ENCODE measurements at places on chromosomes 5 and 9.

GRCh38 chr9:34624475-34625185 lies 4.2 kb downstream of the ARID3C start:
- DNase-seq = no peak

- no peak for DNase-seq
These were observed 1.2 kb downstream of the IRX1 start for GRCh38 chr5:3596857-3597166.

GRCh38 chr5:30405821-30406220 lies 787.7 kb upstream of the CDH6 start:
- no peak for DNase-seq

- no peak for DNase-seq
These were observed at the start of gene MAMDC2 for GRCh38 chr9:70043689-70044489. Gene MAMDC2 (plus strand): TSS chr9:70043848. CDS start chr9:70044198, 350 bp downstream.

- no peak for DNase-seq
These were observed 72.0 kb upstream of the IL12B start for GRCh38 chr5:159402311-159402710.

DNA sequence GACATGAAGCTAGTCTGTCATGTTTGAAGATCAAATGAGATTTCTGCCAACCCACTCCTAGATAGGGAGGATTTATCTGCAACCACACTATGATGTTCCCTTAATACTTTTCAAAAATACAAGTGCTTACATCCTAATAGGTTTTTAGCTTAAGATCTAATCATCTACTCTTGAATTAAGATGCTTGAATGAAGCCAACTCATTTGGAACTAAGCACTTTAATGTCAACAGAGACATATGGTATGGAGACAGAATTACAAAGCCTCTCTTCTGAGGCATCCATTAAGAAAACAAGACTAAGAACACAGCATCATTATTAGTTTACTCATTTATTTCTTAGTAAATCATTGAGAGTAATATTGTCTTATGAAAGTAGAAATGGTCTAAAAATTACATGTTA lies 139.3 kb upstream of the NFIB start:
- no peak for DNase-seq

DNA sequence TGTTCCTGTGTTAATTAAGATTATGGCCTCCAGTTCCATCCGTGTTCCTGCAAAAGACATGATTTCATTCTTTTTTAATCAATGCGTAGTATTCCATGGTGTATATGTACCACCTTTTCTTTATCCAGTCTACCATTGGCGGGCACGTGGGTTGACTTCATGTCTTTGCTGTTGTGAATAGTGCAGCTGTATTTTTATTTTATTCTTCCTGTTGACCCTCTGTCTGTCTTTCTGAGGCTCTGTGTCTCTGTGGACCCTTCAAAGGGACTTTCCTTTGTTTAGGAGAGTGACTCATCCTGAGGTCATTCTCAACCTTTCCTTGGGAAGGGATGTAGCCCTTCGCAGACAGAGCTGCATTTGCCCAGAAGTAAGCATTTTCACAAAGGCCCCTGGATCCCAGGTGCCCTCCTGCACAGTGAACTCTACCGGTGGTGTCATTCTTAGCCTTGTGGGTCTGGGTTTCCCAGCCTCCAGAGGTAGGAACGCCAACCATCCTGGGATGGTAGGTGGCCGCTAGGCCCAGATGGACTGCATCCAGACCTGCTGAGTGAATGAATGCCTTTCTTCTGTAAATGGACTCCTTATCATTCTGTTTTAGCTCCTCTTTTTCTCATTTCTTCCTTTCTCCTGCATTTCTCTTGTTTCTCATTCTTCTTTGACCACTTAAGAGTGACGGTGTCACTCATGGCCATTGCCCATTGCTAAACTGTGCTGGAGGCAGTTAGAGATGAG lies 22.4 kb downstream of the TRIO start:
- no peak for DNase-seq

Data from GM12891 (cell line).